Lower lobe of right lung (tissue), 2 donors: ENCODE measurements at places on chromosomes 7 and 10. TPM values are rescaled to one million over a fixed set of nuclear protein-coding genes. Genes with fewer than 3 reads are reported as not detected.

DNA sequence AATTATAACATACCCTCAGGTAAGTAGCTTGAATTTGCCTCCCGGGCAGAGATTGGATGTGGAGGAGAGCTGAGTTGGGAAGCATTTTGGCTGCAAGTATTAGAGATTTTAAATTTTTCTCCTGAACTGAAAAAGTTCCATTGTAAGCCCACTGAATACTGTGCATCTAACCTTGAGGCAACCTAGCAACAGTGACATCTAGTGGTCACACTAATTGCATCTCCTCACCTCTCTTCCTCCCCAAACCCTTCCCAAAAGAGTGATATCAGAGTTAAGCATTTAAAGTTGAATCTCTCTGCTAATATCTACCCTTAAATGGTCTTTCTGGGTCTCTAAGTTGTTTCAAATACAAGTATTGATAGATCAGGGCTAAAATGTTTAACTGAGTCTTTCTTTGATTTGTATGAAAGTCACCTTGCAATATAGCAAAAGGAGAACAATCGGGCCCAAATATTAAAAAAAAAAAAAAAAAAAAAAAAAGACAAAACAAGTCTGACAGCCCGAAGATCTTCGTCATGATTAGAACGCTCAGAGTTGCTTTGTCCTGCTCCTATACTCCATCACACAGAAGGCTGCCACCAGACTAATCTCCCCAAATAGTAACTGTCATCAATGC is 40.4 kb upstream of the DLX5 start:
- DNase-seq: no peak

DNA sequence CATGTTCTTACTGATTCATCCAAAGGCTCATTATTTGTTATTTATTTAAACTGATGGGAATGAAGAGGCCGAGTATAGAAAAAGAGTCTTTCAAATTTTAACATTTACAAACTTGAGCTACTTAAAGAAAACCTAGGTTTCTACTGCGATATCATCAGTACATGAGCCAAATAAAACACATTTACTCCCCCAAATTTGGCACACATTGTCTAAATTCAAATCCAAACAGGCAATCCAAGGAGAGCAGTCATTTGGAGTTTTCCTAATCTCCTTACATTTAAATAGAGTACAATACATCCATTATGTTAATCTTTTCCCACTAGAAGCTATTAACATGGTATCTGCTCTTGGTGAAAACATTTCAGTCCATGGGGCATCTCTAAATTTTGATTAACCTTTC is 2.2 kb downstream of the NMT2 start:
- no peak for DNase-seq

- no peak for DNase-seq
Observed at GRCh38 chr7:94127026-94127425, 122.9 kb upstream of the BET1 start.

DNA sequence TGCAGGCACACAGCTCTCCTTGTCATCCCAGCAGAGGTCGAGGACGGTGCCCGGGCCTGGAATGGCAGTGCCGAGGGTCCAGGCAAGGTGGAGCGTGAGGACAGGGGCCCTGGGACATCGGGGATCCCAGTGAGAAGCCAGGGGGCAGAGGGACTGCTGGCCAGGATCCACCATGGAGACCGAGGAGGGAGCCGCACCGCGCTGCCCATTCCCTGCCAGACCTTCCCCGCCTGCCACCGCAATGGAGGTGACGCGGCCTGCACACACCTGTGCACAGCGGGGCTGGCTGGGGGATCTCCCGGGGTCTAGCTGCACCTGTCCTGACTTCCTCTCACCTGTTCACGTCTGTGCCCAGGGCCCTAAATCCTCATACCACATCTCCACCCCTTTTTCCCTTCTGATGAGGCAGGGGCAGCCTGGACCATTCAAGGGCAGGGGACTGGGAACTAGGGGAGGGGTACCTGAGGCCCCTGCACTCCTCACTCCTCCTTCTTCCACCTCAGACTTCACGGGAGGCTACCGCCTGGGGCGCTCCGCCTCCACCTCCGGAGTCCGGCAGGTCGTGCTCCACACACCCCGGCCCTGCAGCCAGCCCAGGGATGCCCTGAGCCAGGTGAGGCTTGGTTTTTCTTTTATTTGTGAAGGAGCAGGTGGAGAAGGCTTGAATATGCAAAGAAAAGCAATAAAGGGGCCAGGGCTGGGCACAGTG is 6.9 kb downstream of the NYAP1 start:
- no peak for DNase-seq

DNA sequence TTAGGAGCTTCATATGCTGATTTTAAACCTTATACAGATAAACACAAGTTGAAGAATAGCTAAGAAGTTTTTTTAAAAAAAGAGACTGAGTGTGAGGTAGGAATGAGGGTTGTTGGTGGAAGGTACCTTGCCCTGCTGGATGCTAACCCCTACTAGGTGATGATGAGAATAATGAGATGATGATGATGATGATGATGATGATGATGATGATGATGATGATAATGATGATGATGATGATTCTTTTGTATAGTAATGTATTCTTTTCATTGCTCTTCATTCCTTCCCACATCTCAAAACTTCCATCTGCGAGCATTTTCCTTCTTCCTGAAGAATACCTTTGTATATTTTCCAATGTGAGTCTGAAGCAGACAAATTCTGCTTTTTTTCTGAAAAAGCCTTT is 14.1 kb upstream of the TMEM273 start:
- DNase-seq: no peak

- DNase-seq: no peak
Observed at GRCh38 chr7:155992974-155993373, 180.7 kb upstream of the SHH start.

DNA sequence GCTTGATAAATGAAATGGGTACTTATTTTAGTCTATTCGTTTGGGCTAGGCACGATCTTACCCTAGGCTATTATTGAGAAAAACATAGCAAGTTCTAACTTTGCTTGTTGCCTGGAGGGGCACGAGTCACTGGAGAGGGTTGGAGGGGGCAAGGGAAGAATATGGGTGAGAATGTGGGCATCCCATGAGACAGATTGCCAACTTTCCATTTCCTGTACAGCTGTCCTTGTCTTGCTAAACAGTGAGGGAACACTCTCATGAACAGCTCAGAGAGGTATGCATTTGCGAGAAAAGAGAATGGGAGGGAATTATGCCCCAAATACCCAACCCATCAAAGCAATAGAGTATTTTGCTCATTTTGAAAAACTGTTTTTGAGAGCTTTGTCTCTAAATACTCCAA is 9.2 kb downstream of the CDHR3 start:
- no peak for DNase-seq

DNA sequence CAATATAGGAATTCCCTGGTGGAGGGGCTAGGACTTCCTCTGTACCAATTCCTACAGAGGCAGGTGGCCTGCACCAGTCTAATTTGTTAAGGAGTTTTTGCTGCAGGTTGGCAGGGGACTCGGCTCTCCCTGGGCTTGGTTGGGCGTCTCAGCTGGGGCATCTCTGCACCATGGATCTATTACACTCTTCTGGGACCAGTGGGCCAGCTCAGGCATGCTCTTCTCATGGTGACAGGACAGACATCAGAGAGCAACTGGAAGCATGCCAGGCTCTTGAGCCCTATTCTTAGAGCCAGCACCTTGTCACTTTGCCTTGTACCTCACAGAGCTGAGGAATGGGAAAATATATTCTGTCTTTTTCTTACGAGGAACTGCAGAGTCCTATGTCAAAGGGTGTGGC is 74.6 kb downstream of the SH2D4B start:
- DNase-seq: no peak

- DNase-seq: no peak
Observed at GRCh38 chr10:61812052-61812721, 89.3 kb upstream of the ARID5B start.

DNA sequence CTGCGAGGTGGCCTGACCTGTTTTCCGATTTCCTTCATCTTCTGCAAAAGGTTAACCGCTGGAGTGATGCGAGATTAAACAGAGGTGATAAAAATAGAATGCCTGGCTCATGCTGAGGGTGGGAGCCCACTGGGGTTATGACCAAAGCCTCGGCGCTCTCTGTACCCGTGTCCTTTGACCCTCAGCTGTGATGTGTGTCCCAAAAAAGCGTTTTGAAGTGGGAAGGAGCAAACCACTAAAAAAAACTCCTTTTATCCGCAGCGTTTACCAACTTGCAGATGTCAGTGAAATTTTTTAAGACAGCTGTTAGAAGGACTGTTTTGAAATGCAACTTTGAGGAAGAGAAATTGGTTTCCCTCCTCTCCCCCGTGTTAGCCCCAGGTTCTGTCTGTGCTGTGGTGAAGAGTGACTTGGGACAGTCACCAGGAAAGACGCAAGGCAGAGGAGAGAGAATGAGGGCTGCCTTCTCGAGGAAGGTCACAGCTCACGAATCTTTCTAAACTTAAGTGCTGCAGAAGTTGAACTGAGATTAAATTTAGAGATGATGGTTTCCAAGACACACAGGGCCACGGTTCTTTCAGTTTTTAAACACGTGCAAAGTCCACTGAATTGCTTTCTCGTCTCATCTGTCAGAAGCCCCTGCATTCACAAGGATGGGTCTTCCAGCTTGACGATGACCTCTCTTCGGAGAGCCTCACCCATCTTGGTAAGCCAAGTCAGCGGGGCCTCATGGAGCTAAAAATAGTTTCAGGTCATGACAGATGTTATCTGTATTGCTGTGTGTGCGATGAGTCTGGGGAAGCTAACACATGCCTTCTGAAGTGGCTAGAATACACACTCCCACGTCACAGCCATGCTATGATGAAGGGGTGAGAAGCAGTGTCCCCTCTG is 27.6 kb downstream of the AMZ1 start:
- no peak for DNase-seq

DNA sequence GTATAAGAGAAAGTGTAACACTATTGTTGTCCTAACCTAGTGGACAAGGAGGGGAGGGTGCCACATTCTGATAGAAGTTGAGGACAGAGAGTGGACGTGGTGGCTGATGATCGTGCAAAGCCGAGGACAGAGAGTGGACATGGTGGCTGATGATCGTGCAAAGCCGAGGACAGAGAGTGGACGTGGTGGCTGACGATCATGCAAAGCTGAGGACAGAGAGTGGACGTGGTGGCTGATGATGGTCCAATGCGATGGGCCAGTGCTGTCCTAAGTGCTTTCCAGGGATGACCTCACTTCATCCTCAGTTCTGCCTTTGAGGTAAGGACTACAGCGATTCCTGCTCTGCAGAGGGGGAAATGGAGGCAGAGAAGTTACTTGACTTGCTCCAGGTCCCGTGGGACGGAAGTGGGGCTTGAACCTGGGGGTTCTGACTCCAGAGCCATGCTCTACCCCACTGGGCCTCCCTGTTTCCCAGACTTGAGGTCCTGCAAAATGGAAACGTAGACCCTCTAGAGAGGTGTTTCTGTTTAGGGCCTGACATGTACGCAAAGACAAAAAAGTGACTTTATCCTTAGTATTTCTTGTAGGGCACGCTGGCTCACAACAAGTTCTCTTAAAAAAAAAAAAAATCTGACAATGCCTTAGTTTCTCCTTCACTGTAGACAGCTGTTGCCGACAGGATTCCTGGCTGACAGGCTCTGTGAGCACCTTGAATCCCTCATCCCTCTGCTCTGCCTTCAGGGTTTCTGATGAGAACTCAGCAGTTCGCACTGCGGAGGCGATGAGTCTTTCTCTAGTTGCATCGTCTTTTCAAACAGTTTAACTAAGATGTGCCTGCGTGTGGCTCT is 20.3 kb upstream of the NCAPG2 start:
- DNase-seq: no peak

DNA sequence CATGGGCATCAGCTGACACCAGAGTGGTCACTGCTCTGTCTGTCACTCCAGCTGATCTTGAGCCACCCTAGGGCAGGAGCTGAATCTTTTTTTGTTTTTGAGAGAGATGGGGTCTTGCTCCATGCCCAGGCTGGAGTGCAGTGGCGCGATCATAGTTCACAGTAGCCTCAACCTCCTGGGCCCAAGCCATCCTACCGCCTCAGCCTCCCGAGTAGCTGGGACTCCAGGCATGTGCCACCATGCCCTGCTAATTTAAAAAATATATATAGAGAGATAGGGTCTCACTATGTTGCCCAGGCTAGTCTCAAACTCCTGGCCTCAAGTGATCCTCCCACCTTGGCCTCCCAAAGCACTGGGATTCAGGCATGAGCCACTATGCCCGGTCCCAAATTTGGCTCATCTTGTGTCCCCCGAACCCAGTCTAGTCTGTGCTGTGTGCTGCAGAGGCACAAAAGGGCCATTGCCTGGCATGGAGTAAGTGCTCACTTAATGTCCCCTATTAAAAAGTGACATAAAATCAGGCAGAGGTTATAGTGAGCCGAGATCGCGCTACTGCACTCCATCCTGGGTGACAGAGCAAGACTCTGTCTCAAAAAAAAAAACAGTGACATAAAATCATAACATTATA is 8.1 kb upstream of the FZD9 start:
- no peak for DNase-seq

DNA sequence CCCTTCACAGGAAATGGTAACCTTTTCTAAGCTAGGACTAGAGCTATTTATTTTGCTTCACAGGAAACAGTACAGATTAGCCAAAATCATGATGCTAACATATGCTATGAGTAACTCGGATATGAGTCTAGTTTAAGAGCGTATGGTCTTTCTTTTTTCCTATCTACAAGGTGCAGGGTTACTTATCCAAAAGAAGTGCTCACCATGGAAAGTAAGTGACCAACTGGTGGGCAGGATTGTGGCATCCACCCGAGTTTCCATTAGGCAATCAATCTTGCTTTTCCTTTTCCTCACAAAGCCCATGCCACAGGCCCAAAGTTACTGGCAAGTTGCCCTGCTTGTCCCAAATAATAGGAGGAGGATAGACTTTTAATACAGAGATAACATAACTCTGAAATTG is 765.1 kb upstream of the POM121L12 start:
- no peak for DNase-seq

DNA sequence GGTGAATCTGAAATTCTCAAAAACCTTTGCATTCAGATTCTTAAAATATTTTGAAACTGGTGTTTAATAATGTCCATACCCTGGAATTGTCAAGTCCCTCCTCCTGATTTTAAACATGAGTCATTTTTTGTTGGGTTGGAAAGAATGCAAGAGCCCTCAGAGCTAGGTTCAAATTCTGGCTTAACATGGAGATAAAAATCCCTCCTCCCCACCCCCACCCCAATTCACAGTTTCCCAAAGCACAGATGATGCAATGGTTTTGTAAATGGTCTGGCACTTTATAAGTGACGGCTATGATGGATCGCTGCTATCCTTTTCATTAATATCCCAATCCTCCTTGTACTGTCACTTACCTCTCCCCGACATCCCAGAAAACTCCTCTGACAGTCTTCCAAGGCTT is 332.8 kb downstream of the PLXNA4 start:
- DNase-seq: no peak

GRCh38 chr7:159031750-159032149 is 112.9 kb downstream of the VIPR2 start:
- no peak for DNase-seq

TAS2R41 gene
- not detected for total RNA-seq

BET1 gene
- total RNA-seq: 21.9 TPM

C7orf25 gene
- total RNA-seq: 7.8 TPM

TEX47 gene
- total RNA-seq: not detected

FLNC gene
- 11.7 TPM for total RNA-seq

HMX3 gene
- total RNA-seq: not detected

PRTFDC1 gene
- 3.8 TPM for total RNA-seq

OR2A7 gene
- total RNA-seq: 12.1 TPM

FIGNL1 gene
- 5.0 TPM for total RNA-seq

SRPK2 gene
- total RNA-seq: 43.2 TPM

NANOS1 gene
- total RNA-seq: 1.9 TPM

EBF3 gene
- total RNA-seq: 0.53 TPM
